ENCODE measurements at places on chromosomes 7 and 10.

GRCh38 chr10:133044401-133044811, 43.3 kb upstream of the ADGRA1 start:
- DNase-seq, result no peak

GRCh38 chr10:104142081-104142480, 20.1 kb downstream of the SFR1 start:
- DNase-seq, result no peak

- no peak for DNase-seq
These were observed 3.1 kb downstream of the PALS2 start for GRCh38 chr7:24576171-24577025.

DNA sequence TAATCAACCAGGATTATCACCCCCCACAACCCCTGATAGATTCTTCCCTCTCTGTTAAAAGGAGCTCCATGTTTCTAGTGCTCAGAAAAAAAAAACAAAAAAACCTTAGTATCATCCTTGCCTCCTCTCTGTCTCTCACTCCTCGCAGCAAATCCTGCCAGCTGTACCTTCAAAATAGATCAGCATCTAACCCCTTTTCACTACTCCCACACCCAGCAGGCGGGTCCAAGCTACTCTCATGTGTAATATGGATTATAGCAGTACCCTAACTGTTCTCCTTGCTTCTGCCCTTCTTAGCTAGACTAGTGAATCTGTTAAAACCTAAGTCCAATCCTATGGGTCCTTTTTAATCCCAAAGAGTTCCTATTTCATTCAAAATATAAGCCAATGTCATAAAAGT, 667.4 kb downstream of the MAGI2 start:
- DNase-seq, result no peak

- DNase-seq, result no peak
These were observed 227.1 kb downstream of the TEX36 start for GRCh38 chr10:125455855-125456254.

- no peak for DNase-seq
These were observed 87.4 kb downstream of the INPP5A start for GRCh38 chr10:132624847-132625471.

DNA sequence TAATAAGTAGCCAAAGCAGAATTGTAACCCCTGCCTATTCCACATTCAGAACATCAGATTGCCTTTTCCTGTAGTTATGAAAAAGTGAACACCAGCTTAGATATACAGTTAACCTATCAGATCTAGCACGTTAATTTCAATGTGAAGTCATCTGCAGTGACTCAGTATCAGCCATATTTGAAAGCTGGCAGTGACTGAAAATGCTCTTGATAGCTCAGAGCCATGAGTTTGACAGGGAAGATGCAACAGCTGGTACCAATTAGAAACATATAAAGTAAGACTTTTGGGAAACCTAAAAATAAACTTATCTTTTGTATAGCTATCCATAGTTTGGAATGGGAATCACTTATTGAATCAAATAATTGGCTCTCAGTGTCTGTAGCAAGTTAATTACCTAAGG, 284.1 kb upstream of the NPSR1 start:
- DNase-seq, result no peak

DNA sequence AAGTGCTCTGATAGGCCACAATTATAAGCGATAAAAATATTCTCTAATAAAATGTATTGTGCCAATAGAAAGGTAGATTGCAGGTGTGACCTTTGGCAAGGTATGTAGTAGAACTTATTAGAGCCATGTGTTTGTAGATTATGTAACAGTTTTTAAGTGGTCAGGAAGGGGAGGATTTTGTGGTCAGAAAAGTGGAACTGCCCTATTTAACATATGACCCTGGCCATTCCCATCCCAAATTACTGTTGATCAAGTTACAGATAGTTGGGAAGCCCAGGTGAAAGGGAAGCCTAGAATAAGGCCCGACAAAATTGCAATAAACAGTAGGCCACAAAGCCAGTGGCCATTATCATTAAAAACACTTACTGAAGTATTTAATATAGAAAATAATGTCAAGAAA, 89.2 kb downstream of the SPAG6 start:
- DNase-seq, result no peak

GRCh38 chr10:48707472-48707871, 22.8 kb downstream of the WDFY4 start:
- DNase-seq, result no peak

- DNase-seq, result no peak
These were observed 161.3 kb downstream of the KLF6 start for GRCh38 chr10:3623746-3624145.

DNA sequence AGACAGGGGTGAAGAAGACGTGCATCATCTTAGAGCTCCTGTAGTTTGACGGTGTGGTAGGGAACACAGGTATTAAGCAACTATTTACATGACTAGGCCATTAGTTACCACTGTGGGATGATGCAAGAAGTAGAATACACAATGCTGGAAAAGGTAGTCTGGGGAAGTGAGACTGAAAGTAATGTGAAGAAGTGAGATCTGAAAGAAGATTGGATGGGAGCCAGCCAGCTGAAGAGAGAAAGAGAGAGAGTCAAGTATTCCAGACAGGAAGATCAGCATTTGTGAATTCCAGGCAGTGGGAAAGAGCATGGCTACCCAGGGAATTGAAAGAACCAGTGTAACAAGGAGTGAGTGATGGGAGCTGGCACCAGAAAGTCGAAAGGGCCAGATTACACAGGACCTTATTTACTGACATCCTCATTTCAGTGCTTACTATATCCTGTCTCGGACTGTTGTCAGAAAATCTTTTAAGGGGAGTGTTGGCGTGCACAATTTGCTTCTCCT, 4.0 kb upstream of the CFAP58 start:
- no peak for DNase-seq

GRCh38 chr7:157150882-157151281, 12.2 kb downstream of the UBE3C start:
- DNase-seq, result no peak

DNA sequence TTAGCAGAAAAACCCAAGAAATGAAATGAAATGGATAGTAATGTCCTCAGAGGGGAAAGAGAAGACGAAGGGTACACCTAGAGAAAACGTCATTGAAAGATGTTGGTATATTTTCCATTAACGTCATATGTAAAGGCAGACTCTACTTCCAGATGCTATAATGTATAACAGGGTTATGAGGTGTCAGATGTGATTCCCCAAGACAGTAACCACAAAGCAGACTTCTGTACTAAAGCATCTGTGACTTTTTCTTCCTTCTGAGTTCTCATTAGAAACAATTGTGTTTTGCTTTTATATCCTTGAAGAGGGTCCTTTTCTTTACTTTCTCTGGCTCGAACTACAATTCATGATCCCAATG, 37.4 kb downstream of the LRRC72 start:
- no peak for DNase-seq

GRCh38 chr10:90399782-90400181, 458.1 kb downstream of the HTR7 start:
- DNase-seq, result no peak

GRCh38 chr7:20085086-20085485, 132.1 kb downstream of the MACC1 start:
- DNase-seq, result no peak

GRCh38 chr7:37304921-37305320, 143.7 kb downstream of the ELMO1 start:
- DNase-seq, result no peak

DNA sequence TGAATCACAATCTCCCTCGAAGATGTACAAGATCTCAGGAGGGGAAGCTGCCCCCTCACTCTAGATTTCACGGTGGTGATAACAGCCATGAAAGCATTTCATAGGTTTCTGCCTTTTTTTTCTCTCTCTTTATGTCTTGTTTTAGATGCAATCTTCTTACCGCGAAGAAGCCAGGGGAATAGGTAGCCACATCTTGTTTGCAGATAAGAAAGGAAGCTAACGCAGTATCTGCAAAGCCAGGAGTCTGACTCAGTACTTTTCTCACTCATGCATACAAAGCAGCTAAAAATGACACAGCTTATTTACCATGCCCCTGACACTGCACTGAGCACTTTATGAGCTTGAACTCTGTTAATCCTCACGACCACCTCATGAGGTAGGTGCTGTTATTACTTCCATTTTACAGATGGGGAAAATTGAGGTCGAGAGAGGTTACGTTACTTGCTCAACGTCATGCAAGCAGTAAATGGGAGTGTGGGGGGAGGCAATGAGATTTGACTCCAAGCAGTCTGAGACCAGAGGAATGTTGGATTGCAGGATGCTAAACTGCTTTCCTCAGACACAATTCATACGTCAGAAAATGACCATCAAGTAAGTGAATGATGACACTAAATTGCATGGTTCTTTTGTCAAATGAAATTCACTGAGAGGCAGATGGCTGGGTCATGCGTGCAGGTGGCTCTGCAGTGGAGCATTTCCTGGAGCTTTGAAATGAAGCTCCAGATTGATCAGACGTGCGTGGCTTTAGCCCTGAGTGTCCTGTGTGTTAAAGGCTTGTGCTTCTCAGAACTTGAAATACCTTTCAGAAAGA, 3.3 kb downstream of the MAP3K8 start:
- DNase-seq, result no peak

DNA sequence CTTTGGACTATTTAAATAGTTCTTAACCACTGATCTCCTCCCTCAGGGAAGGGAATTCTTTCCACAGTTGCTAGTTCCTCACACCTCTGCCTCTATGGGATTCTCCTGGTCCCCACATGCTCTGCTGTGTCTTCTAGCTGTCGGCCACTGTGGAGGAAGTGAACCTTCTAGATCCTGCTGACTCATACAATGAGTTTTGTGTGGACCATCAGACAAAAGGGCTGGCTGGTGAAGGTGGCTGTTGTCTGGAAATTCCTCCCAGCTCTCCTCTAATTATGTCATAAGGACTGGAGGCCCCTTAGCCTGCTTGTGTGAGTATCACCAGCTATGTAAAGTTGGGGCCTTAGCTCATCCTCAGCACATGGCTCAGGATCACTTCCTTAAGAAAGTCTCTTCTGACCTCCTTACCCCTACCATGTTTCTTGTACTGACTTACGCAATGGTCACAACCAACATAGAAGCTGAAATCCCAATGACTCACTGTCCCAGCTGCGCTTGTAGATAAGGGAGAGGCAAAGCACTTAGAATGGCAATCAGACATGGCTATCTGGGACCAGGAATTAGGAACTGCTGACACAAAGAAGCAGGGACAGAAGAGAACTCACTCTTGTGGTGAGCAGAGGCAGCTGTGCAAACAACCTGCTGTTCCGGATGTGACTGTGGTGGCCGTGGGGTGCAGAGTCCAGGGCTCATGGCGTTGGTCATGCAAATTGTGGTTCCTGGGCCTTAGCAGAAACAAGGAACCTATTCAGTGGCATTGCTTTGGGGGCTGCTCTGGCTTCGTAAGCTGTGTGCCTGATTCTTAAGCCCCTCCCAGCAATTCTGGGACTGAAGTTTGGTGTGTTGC, 2.5 kb upstream of the MACC1 start:
- no peak for DNase-seq

GRCh38 chr7:27245798-27246691, 3.4 kb downstream of the EVX1 start:
- no peak for DNase-seq

- DNase-seq, result no peak
These were observed 33.7 kb downstream of the CTTNBP2 start for GRCh38 chr7:117839507-117839906.

DNA sequence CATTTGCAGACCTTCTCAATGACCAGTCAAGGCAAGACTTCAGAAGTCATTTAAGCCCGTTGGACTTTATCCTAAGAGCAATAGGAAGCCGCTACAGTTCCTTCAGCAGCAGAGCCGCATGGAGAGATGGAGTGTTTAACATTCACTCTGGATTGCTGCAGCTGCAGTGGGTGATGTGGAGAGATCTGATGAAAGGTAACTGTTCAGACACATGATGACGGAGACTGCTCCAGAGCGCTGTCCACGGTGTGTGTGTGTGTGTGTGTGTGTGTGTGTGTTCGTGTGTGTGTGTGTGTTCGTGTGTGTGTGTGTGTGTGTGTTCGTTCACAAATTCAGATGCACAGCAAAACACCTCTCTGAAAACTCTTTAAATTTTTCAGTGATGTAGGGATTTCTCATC, 37.0 kb downstream of the SEC61G start:
- no peak for DNase-seq

GRCh38 chr10:70982443-70982842, 94.1 kb upstream of the PCBD1 start:
- no peak for DNase-seq

- no peak for DNase-seq
These were observed 22.5 kb upstream of the ECHDC3 start for GRCh38 chr10:11719496-11720259.

GRCh38 chr7:2594599-2594998, 35.8 kb downstream of the IQCE start:
- DNase-seq, result no peak

DNA sequence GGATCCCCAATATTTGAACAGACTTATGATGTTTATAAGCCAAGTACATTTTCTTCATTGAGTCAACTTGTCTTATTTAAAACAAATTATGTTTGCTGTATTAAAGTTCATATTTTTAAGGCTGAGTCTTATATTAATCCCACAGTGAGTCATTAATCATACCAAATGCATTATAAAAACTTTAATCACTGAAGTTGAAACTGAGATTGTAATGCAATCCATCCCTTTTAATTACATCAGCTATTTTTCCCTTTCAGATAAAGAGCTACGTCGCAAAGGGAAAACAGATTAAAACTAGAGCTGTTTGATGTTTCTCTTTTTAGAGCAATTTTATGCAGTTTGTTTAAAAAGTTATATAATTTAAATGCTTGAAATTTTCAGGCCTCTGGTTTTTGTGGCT, 183.0 kb downstream of the ARID5B start:
- DNase-seq, result no peak

GRCh38 chr7:69443136-69443535, 155.1 kb upstream of the AUTS2 start:
- DNase-seq, result no peak

GRCh38 chr10:79393924-79394610, 46.8 kb downstream of the PPIF start:
- DNase-seq, result no peak

GRCh38 chr10:2263561-2263960, 526.2 kb upstream of the ADARB2 start:
- no peak for DNase-seq

DNA sequence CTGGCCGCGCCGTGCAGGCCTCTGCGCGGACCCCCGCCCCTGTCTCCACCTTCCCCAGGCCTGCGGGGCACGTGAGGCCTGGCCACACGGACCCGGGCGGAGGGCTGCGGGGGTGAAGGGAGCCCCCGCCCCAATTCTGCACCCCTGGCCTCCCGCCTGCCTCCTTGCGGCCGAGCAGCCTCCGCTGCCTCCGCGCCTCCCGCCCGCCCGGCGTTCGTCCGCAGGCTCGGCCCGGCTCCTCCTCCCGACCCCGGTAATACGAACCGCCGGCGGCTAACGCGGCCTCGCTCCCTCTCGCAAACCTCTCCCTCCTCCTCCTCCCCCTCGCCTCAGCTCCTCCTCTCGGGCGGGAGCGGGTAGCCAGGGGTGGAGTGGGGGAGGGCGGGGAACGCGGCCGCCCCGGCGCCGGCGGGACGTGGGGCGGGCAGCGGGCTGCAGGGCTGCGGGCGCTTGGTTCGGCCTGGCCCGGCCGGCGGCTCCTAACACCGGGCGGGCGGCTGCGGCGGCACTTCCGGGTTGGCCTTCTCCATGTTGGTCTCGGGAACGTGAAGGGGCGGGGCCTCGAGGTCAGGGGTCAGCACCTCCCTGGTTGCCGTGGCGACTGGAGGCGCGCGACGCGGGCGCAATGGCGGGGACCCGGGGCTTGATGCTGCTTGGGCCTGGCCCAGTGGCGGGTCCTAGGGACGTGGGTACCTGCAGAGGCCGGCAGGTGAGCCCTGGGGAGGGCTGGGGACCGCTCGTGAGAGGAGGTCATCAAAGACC, at the start of gene RAB11FIP2:
TSS of gene RAB11FIP2 (minus strand) at position 547 of the 762 bp plus-strand sequence. CDS start 778 bp downstream, outside the sequence.
- peak; percentile 91 for DNase-seq
